ENCODE measurements at places on chromosomes 12 and 14. TPM values are rescaled to one million over a fixed set of nuclear protein-coding genes. Genes with fewer than 3 reads are reported as not detected.

FIGNL2 gene
- 0.30 TPM for total RNA-seq

CCDC38 gene
- not detected for total RNA-seq

GRCh38 chr12:93358058-93358457, 19.7 kb upstream of the NUDT4 start:
- H3K27ac ChIP-seq = no peak overlapping the region
- H3K4me3 ChIP-seq = no peak overlapping the region
- H3K36me3 ChIP-seq = no peaks in the 10 kb centered on the region
- H3K27me3 ChIP-seq = no peaks in the 10 kb centered on the region

- H3K36me3 ChIP-seq = no peaks in the 10 kb centered on the region
- no peak overlapping the region for H3K27ac ChIP-seq
- peak; percentile 34 for DNase-seq
- no peaks in the 10 kb centered on the region for H3K4me1 ChIP-seq
- peaks cover 2% of the 10 kb centered on the region for H3K27me3 ChIP-seq
- peak overlapping the region; percentile 77 for H3K4me3 ChIP-seq
Measured at GRCh38 chr12:188910-189621, 24.9 kb downstream of the SLC6A12 start.

TAS2R10 gene
- total RNA-seq = not detected

DNA sequence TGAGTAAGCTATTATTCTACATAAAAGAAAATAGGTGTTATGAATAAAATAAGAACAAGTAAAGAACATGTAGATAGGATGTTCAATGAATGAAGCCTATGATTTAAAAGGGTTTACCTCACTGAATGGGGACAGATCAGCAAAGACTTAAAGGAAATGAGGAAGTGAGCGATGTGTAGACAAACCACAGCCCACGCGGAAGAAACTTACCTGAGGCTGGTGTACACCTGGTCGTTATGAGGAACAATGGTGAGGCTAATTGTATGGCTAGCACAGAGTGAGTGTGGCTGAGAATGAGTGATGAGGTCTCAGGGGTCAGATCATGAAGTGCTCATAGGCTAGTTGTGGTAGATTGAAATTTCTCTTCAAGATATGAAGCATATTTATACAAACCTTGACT, 221.7 kb downstream of the ALG10B start:
- no peaks in the 10 kb centered on the region for H3K27me3 ChIP-seq
- no peak for DNase-seq
- no peak overlapping the region for H3K4me3 ChIP-seq
- H3K27ac ChIP-seq = no peak overlapping the region

GRCh38 chr12:47054659-47055058, 24.8 kb upstream of the PCED1B start:
- no peaks in the 10 kb centered on the region for H3K4me1 ChIP-seq
- H3K27me3 ChIP-seq = no peaks in the 10 kb centered on the region
- no peak overlapping the region for H3K27ac ChIP-seq
- peaks cover 7% of the 10 kb centered on the region for H3K36me3 ChIP-seq

DNA sequence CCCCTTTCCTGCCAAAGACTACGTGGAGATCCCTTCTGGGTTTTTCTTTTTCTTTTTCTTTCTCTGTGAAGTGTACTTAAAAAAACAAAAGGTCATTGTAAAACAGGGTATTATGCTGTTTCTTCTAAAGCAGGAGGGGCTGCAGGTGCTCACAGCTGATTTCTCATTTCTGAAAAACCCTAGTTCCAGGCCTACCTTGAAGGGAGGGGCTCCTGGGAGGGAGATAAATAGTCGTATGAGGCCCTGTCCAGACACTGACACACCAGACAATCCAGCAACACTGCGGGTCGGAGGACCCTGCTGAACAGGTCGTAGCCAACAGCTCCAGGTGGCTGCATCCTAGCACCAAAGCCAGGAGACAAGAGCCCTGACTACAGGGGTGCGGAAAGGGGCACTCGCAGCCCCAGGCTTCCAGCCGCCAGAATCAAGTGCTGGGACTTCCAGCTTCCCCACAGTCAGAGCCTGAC, 41.1 kb downstream of the PSMA6 start:
- peak overlapping the region; percentile 96 for H3K27ac ChIP-seq
- H3K27me3 ChIP-seq = no peaks in the 10 kb centered on the region
- DNase-seq = no peak
- peaks cover 32% of the 10 kb centered on the region for H3K4me1 ChIP-seq

SMCO2 gene
- 1.4 TPM for total RNA-seq

DNA sequence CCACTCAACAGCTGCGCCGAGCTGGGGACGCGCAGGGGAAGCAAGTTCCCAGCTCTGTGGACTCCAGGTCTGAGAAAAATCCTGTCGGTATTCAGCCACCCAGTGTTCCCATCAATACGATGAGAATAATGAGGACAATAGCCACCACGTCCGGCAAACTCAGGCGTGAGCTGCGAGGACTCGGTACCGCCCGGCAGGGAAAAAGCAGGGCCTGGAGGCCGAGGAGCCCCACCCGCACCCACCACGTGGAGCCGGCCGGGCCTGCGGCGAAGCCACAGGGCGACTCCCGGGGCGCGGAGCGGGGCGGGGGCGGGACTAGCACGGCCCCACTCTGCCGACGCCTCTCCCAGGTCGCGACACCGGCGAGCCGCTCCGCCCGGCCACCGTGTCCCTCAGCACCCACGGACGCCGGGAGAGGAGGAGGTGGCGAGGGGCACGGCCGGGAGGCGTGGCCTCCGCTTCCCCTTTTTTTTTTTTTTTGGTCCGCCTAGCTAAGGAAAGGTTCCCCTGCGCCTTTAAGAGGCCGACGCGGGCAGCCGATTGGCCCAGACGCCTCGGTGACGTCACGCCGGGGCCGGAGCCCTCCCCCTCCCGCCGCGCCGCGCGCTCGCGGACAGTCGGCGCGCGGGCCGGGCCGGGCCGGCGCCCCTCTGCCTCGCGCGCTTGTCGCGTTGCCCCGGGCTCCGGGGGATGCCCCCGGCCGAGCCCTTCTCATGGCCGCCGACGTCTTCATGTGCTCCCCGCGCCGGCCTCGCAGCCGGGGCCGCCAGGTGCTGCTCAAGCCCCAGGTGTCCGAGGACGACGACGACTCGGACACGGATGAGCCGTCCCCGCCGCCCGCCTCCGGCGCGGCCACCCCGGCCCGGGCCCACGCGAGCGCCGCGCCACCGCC, at the start of gene MLXIP:
TSS of gene MLXIP (plus strand) at position 616 of the 892 bp plus-strand sequence. CDS start at position 714, 98 bp downstream.
- H3K4me3 ChIP-seq = peak within 1 kb of the TSS; percentile 86
- DNase-seq = peak; percentile 87
- H3K36me3 ChIP-seq = peaks cover 11% of the 10 kb centered on the region
- H3K4me1 ChIP-seq = peaks cover 37% of the 10 kb centered on the region
- peak within 1 kb of the TSS; percentile 74 for H3K27ac ChIP-seq

DNA sequence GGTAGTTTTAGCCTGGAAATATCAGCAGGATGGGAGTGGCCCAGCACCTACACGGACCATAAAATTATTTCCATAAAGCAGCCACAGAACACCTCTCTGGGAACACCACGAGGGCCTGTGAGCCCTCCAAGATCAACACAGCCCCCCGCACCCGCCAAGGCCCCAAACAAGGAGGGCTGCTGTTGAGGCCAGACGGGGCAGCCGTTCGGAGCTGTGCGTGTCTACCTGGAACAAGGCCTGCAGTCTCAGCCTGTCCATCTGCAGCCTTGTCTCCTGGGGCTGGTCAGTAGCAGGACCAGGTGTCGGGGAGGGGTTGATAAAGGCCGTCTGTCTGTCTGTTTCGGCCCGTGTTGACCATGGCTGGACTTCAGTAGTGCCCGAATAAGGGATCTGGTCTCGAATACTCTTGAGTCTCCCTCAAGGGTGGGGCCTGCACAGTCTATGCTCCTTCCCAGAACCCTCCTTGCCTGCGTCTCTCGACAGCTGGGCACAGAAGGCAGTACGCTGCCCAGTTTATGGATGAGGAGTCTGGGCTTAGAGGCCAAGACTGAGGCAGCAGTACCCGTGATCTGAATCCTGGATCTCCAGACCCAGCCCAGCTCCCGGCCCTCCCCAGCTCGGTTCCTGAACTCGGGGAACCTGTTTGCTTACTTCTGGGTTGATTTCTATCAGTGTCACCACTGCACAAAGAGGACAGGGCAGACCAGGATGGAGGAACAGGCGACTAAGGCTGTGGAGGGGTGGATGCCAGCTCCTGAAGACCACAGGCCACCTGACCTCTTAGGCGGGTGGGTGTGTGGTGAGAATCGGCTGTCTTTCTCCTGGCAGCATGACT, 23.1 kb upstream of the DLK1 start:
- no peaks in the 10 kb centered on the region for H3K4me1 ChIP-seq
- no peak overlapping the region for H3K27ac ChIP-seq
- no peak for DNase-seq
- H3K36me3 ChIP-seq = no peaks in the 10 kb centered on the region
- no peaks in the 10 kb centered on the region for H3K27me3 ChIP-seq
- no peak overlapping the region for H3K4me3 ChIP-seq

DNA sequence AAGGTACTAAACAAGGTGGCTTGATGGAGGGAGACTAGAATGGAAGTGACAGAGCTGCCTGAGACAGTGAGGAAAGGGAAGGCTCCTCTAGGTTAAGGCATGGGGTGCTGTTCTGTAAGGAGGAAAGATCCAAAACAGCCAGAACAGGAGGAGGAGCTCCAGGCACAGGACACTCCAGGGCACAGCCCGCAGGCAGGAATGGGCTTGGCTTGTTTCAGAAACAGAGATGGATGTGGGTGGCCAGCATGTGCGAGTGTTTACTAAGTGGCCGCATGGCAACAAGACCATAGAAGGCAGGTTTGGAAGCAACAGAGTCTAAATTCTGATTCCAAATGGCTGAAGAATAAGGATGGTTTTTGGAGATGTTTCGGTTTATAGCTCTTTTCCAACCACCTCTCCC, 889.1 kb downstream of the AACS start:
- DNase-seq = no peak
- H3K27me3 ChIP-seq = no peaks in the 10 kb centered on the region
- no peaks in the 10 kb centered on the region for H3K36me3 ChIP-seq
- no peaks in the 10 kb centered on the region for H3K4me1 ChIP-seq

DNA sequence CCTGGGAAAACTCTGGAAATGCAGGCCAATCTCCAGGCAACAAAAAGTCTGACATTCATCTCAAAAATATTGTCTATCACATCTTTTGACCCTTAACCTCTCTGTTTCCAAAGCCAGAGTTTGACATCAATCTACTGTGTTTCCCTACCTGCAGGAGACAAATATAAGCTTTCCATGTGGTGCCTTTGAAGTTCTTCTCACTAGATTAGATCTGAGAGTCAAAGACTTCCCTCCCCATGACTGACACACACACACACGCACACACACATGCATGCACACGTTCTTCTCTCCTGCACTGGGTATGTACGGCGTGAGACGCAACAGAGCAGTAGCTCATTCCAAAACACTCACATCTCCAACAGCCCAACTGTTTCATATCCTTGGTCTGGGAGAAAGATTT, 8.1 kb upstream of the ITPR2 start:
- H3K36me3 ChIP-seq = no peaks in the 10 kb centered on the region
- H3K4me3 ChIP-seq = no peak overlapping the region
- no peaks in the 10 kb centered on the region for H3K27me3 ChIP-seq
- no peak for DNase-seq
- peaks cover 3% of the 10 kb centered on the region for H3K4me1 ChIP-seq

DNA sequence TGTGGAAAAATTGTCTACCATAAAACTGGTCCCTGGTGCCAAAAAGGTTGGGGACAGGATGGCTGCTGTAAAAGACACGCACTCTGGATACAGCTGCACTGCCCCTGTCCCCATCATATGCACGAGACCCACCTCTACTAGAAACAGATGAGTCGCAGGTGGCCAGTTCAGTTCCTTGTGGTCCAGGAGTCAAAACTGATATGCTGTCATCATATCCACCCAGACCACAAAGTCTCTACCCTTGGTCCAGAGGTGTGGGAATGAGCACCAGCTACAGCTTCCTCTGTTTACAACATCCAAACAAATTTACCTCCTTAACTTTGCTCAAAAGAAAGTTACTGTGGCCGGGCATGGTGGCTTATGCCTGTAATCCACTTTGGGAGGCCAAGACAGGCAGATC, 43.8 kb upstream of the DACT1 start:
- H3K27ac ChIP-seq = no peak overlapping the region
- peaks cover 23% of the 10 kb centered on the region for H3K4me1 ChIP-seq
- peaks cover 3% of the 10 kb centered on the region for H3K36me3 ChIP-seq
- no peak for DNase-seq
- no peak overlapping the region for H3K4me3 ChIP-seq

GRCh38 chr12:56164345-56164729, 6.2 kb downstream of the MYL6 start:
- DNase-seq = no peak
- no peak overlapping the region for H3K4me3 ChIP-seq
- H3K36me3 ChIP-seq = peaks cover 79% of the 10 kb centered on the region
- no peaks in the 10 kb centered on the region for H3K27me3 ChIP-seq

- H3K27ac ChIP-seq = no peak overlapping the region
- peak; percentile 11 for DNase-seq
- H3K36me3 ChIP-seq = no peaks in the 10 kb centered on the region
- H3K4me3 ChIP-seq = no peak overlapping the region
- no peaks in the 10 kb centered on the region for H3K4me1 ChIP-seq
Measured at GRCh38 chr12:100672075-100672592, 98.7 kb downstream of the GAS2L3 start.

NCAPD2 gene
- total RNA-seq = 114 TPM

GRCh38 chr12:67147447-67147846, 121.7 kb upstream of the CAND1 start:
- no peaks in the 10 kb centered on the region for H3K27me3 ChIP-seq
- peaks cover 2% of the 10 kb centered on the region for H3K4me1 ChIP-seq
- no peak overlapping the region for H3K4me3 ChIP-seq
- H3K27ac ChIP-seq = no peak overlapping the region

GPR84 gene
- total RNA-seq = 1.8 TPM

COL2A1 gene
- 0.27 TPM for total RNA-seq

PCED1B gene
- 49.9 TPM for total RNA-seq

- no peak for DNase-seq
- no peaks in the 10 kb centered on the region for H3K4me1 ChIP-seq
- H3K27me3 ChIP-seq = no peaks in the 10 kb centered on the region
- H3K4me3 ChIP-seq = no peak overlapping the region
- H3K27ac ChIP-seq = no peak overlapping the region
- H3K36me3 ChIP-seq = no peaks in the 10 kb centered on the region
Measured at GRCh38 chr14:37230551-37231194, 32.9 kb downstream of the MIPOL1 start.

DNA sequence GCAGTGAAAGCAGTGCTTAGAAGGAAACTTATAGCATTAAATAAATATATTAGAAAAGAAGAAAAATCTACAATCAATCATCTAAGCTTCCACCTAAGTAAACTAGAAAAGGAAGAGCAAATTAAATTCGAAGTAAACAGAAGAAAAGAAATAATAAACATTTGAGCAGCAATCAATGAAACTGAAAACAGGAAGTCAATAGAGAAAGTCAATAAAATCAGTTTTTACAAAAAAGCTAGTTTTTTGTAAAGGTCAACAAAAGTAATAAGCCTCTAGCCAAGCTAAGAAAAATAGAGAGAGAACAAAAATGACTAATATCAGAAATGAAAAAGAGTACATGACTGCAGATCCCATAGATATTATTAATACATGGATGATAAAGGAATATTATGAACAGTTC, 34.2 kb upstream of the KTN1 start:
- H3K4me3 ChIP-seq = no peak overlapping the region
- H3K27me3 ChIP-seq = peaks cover 7% of the 10 kb centered on the region
- no peak overlapping the region for H3K27ac ChIP-seq
- H3K36me3 ChIP-seq = no peaks in the 10 kb centered on the region
- DNase-seq = no peak

HCAR3 gene
- total RNA-seq = 0.46 TPM

GRCh38 chr12:129195081-129195480, 341.8 kb downstream of the GLT1D1 start:
- no peaks in the 10 kb centered on the region for H3K27me3 ChIP-seq
- no peak overlapping the region for H3K27ac ChIP-seq
- no peak overlapping the region for H3K4me3 ChIP-seq
- no peaks in the 10 kb centered on the region for H3K36me3 ChIP-seq
- DNase-seq = no peak

GRCh38 chr12:93616584-93617101, 44.2 kb downstream of the SOCS2 start:
- no peak overlapping the region for H3K27ac ChIP-seq
- no peak overlapping the region for H3K4me3 ChIP-seq
- H3K36me3 ChIP-seq = no peaks in the 10 kb centered on the region
- no peaks in the 10 kb centered on the region for H3K4me1 ChIP-seq
